BE2C (cell line): ENCODE measurements at places on chromosomes 3 and 15.
A peak's percentile ranks its signal among the peaks of the same experiment; 100 is the strongest.

GRCh38 chr15:55856506-55857164, 113.7 kb upstream of the PRTG start:
- no peak for DNase-seq

DNA sequence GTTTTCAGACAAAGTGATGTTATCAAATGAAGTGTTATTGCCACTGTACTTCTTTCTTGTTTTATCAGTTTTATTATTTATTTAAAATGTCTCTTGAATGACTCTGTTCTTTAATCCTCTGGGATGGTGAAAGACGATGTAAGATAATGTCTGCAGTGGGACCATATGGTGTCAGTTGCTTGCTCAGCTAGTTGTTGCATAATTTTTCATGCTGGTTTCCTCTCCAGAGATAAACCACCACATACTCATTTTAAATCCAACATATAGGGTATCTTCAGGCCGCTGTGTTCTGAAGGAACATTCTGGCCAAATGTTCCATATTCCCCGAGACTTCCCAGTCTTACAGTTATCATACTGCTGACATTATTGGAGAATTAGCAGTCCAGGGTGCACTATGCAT, 75.9 kb downstream of the GABRG3 start:
- no peak for DNase-seq

DNA sequence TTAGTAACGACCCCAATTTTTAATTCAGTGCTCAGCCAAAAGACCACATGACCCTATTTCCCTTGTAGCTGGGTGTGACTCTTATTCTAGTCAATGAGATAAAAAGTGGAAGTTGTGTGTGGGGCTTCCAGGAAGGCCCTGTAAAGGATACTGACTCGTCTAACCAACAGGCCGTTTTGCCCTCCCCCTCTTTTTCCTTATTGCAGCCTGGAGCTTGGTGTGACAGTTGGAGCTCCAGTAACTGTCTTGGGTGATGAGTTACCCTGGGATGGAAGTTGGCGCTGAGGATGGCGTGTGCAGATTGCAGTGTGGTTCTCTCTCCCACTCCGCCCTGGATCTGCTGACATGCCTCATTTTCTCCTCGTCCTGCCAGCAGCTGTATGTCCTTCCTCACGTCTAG, 209.3 kb upstream of the PROK2 start:
- no peak for DNase-seq

DNA sequence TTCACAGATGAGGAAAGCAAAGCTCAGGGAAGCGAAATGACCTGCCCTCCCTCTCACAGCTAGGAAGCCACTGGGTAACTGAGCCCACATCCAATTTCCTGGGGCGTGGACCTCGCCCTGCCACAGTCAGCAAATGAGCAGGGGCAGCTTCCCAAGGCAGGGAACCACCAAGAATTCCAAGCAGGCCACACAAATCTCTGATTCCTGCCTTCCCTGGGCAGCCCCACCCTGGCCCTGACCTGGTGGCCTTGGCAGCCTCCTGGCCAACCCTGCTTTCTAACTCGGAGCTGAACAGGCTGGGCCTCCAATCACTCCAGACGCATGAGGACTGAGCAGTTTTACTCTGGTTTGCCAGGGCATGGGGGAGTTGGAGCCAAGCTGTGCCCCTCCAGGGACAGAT, 203.7 kb upstream of the TLE3 start:
- no peak for DNase-seq

GRCh38 chr3:177331203-177331835, 134.0 kb upstream of the TBL1XR1 start:
- no peak for DNase-seq

DNA sequence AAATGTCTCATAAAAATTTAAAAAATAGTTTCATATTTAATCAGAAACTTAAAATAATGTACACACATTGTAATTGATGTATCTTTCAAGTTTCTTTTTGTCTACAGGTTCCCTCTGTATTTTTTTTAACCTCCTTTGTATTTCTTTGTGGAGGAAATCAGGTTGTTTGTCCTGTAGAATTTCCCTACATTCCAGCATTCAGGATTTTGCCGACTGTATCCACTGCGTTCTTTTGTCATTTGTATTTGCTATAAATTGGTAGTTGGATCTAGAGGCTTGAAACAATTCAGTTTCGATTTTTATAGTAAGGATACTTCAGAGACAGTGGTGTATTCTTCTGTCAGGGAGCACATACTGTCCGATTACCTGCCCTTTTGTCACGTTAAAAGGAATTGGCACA, 367.2 kb downstream of the SOX2 start:
- DNase-seq: no peak

GRCh38 chr15:56371495-56372147, 6.4 kb downstream of the TEX9 start:
- DNase-seq: no peak

GRCh38 chr3:28971156-28971555, 309.7 kb upstream of the RBMS3 start:
- DNase-seq: no peak

DNA sequence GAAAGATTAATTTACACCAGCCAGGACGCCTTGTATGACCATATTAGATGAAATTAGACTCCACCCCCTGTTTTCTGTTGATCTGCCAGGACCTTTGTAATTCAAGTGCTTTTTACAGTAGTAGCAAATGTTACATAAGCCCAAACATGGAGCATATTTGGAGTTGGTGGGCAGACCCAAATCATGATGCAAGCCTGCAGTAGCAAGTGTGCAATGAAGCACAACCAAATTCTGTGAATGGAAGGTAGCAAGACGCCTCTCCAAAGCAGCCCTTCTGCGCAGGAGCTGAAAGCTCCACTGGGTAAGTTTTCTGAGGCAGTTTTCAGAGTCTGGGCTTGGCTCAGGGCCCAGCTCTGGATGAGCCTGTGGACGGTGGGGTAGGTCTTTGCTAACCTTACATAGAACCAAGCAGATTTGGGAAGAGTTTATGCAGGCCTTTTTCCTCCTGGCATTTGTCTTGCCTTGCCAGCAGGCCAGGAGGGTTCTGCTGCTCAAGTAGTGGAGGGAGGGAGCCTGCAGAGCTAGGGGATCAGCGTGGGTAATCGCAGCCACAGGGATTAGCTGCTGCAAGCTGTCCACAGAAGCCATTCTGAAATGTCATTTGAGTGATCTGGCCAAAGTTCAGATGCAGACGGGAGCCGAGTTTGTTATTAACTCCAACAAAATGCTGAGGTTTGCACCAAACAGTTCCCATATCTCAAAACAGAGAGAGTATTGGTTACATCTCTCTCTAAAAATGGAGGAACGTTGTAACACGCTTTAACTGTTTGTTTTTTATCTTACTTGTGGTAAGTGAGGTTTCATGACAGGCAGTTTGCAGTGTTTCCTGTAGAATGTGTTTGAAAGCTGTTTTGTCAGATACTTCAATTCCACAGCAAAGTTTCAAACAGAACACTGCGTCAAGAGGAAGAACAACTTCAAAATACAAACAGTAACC, 55.4 kb downstream of the PSMD6 start:
- peak; percentile 64 for DNase-seq

DNA sequence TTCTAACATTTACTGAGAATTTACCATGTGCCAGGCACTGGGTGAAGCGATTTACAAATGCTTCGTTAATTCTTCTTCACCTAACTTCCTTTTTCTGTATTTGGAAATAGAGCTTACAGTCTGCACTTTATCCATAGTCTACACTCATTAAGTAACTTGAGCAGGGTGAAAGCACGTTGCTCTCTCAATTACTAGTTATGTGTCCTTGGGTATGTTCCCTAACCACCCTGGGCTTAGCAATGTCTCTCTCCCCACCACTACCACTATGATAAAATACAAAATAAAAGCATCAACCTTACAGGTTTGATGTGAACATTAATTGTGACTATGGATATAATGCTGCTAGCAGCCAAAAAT, 172.9 kb upstream of the SLC2A2 start:
- no peak for DNase-seq

GRCh38 chr3:127524296-127524896, 66.1 kb downstream of the TPRA1 start:
- DNase-seq: peak; percentile 52

- no peak for DNase-seq
Observed at GRCh38 chr15:55151631-55152030, 45.1 kb downstream of the RSL24D1 start.

- no peak for DNase-seq
Observed at GRCh38 chr15:98786717-98787116, 138.4 kb downstream of the IGF1R start.

DNA sequence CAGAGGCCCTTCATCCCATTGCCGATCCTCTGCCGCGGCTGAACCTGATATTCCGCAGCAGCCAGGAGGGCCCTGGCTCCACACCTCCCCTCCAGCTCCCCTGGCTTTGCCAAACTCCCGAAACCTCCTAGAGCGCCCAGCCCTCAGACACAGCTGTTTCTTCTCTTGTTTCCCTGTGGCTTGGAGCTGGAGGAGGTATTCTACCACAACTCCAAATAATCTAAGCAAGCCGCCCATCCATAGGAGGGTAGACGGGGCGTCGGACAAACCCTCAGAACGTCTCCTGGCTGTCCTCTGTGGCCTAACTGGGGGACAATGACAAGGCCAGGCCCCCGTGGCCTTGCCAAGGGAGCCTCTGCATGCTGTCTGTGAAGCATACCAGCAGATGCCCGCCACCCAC, 10.4 kb downstream of the PLA2G4D start:
- DNase-seq: no peak

GRCh38 chr3:42535981-42536784, 33.7 kb downstream of the VIPR1 start:
- no peak for DNase-seq

DNA sequence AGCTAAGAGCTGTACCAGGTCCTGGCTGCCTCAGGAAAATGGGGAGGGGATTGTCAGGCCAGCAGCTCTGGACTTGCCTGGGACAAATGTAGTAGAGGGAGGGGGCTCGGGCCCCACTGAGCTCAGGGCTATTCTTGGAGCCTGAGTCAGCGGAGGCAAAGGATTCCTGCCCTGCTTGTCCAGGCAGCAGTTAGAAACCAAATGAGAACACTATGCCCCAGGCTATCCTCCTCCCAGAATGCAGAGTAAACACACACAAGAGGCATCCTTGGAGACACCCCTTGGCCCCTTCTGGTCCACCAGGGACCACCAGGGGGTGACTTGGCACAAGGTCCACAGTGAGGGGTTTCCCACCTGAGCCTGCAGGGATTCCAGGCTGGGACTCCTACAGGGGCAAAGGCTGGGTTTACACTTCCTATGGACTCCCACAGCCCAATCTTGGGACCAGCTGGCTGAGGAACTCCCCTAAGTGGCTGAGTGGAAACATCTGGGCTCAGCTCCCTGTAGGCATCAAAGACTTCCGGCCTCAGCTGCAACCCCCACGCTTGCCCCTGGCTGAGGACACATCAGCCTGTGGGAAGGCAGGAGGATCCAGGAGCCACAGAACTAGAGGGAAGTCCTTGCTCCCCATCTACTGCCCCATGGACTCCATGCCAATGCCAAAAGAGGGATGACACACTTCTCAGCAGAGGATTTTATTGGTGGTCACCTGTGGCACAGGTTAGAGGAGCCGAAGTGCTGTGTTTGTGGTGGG, 3.4 kb upstream of the COL7A1 start:
- DNase-seq: no peak

- DNase-seq: no peak
Observed at GRCh38 chr15:25051399-25052154, 96.8 kb downstream of the SNRPN start.

- DNase-seq: no peak
Observed at GRCh38 chr3:42070524-42070923, 20.6 kb upstream of the TRAK1 start.

DNA sequence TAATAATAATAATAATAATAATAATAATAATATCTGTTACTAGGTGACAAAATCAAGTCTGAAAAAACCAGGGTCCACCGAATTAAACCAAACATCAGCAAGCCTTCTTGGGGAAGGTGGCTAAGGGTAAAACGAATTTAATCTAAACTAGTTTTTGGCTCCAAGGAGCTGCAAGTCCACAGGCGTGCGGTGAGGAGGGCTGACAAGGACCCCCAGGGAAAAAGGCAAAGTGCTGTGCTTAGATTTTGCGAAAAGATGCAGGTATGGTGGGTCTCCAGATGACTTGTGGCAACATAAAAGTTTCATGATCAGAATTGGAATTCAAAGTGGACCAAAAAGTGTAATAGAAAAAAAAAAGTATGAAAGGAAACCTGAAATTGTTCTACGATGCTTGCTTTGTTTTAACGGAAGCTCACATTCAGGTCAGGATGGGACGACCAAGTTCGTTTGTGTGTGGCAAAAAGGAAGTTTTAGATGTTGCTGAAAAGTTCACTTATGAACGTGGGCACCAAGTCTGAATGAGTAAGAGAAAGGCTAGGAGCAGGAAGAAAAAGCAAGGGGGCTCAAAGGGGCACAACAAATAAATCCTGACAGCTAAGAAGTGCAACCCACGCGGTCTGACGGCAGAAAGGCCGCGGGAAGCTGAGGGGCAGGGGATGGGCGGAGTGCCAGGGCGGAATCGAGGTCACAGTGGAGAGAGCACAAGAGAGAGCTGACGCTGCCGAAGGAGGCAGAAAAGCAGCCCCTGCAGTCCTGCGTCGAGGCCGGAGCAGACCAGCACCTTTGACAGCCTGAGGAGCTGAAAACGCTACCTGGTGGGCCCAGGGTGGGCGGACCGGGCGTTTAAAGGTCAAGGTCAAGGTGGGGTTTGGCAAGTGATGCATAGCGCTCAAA, 1.1 kb downstream of the WDR82 start:
- DNase-seq: peak; percentile 72

DNA sequence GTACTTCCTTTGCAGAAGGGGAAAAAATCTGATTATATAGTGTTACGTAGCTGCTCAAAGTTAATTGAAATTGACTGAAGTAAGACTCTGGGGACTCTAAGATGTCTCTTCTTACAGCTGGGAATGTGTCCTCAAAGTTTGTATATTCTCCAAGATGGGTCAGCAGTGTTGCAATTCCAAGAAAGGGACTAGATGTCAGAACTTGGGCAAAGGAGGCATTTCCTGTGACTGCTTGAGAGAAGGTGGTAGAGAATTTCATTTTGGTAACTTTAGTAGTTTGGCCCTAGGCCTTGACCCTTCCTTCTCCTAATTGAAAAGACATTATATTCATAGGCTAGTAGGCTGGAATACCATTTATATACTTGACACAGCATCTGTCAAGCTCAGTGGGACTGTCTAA, 33.9 kb downstream of the PTPRG start:
- no peak for DNase-seq

DNA sequence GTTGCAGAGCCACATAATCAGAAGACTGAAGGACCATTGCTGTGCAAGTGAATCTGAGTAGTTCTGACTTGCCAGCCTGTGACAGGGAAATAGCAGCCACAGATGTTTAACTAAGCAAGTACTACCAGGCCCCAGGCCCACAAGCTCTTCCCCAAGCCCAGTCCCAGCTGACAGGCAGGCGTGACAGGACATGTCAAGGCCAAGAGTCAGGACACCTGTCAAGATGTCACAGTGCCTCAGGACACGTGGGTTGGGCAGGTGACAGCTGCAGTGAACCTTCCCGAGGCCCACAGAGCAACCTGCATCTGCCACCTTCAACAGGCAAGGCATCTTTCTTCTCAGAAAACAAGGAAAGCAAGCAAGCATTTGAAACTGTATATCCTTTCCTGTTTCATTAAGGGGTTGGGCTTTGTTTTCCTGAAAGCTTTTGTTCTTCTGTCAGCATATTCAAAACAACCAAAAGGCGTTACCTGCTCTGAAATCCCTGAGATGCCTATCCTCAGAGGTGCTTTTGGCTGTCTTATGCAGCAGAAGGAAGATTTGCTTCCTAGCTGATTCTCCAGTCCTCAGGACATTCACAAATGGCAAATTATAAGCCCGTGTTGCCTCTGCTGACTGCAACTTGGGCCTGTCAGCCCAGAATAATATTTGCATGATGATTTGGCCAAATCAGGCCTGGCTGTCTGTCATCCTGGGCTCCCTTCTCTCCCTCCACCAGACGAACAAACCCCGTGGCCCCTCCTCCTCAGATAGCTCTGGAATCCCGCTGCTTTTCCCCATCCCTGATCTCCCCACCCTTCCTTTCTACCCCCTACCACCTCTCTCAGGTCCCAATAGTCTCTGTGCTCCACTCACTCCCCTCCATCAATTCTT, 171.8 kb upstream of the WNT5A start:
- no peak for DNase-seq
